ENCODE measurements at places on chromosomes 5 and 9.

GRCh38 chr9:114396558-114397218, 8.9 kb upstream of the AKNA start:
- DNase-seq: no peak

- DNase-seq: no peak
Observed at GRCh38 chr5:175718401-175719108, 60.7 kb downstream of the HRH2 start.

DNA sequence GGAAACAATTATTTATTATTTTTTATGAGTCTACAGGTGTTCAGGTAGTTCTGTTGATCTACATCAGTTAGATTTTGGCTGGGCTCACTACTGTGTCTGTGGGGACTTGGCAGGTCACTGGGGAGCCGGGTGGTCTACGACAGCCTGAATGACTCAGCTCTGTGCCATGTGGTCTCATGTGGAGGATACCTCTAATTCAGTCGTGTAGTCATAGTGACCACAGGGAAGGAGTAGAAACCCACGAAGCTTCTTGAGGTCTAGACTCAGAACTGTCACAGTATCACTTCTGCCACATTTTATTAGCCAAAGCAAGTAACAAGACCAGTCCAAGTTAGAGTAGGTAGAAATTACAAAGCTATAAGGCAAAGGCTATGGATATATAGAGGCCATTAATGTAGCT, 64.7 kb upstream of the GRAMD2B start:
- DNase-seq: no peak

DNA sequence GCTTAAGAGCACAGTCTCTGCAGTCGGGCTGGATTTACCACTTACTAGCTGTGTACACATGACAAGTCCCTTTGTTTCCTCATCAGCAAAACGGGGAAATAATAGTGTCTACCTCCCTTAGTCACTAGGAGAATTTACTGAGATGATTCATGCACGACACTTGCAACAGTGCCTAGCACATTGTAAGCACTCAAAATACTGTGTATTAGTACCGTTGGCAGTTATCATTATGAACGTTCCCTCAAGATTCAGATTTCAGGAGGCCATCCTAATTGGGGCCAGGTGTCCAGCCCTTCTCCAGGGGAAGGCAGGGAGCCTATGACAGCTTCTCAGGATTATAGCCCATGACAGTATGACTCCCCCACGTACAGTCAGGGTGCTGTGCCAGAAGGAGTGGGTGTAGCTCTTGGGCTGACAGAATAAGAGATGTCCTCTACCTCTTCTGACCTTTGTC, 164.3 kb downstream of the DOCK2 start:
- no peak for DNase-seq

GRCh38 chr9:130328349-130328801, 62.8 kb downstream of the HMCN2 start:
- DNase-seq: no peak

GRCh38 chr5:133362438-133362837, 249.9 kb downstream of the FSTL4 start:
- DNase-seq: no peak

GRCh38 chr5:60263346-60263745, 369.8 kb upstream of the PDE4D start:
- no peak for DNase-seq

DNA sequence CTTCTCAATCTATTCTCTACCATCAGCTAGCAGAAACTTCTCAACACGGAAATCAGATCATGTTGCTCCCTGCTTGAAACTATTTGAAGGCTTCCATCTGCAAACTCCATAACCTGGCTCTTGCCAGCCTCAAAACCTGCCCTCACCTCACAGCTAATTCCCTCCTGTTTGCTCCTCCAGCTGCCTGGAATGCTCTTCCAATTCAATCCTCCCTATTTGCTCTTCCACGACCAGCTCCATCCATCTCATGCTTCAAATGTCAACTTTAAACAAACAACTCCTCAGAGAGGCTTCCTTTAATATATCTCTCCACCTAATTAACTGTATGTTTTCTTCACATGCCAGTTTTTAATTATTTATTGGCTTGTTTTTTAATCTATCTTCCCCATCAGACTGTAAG, 1.5 kb downstream of the PLAA start:
- DNase-seq: no peak

Measured in GOT3 (cell line).